GM20000 (cell line): ENCODE measurements at places on chromosomes 2 and 18.

DNA sequence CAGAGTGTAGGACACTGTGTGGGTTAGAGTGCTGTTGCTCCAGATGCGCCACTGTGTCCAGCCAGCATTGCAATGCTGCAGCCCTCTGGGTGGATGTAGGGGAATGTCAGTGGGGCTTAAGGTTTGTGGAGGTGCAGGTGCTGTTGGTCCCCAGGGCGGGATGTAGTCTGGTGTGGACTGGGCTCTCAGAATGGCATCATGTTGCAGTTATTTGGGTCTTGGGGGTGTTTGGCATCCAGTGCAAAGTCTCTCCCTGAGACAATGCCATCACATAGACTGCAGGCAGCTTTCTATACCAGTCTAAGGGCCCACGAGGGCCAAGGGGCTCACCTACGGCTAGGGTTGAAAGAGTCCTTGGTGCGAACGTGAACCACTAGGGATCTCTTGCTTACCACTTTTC lies 275.3 kb downstream of the SOX11 start:
- no peak for DNase-seq

- no peak for DNase-seq
Observed at GRCh38 chr2:151783133-151783520, 45.1 kb downstream of the ARL5A start.

GRCh38 chr18:13070460-13070859 lies 79.3 kb downstream of the CEP192 start:
- no peak for DNase-seq

- DNase-seq = no peak
Observed at GRCh38 chr18:22436136-22436535, 18.4 kb upstream of the CTAGE1 start.

DNA sequence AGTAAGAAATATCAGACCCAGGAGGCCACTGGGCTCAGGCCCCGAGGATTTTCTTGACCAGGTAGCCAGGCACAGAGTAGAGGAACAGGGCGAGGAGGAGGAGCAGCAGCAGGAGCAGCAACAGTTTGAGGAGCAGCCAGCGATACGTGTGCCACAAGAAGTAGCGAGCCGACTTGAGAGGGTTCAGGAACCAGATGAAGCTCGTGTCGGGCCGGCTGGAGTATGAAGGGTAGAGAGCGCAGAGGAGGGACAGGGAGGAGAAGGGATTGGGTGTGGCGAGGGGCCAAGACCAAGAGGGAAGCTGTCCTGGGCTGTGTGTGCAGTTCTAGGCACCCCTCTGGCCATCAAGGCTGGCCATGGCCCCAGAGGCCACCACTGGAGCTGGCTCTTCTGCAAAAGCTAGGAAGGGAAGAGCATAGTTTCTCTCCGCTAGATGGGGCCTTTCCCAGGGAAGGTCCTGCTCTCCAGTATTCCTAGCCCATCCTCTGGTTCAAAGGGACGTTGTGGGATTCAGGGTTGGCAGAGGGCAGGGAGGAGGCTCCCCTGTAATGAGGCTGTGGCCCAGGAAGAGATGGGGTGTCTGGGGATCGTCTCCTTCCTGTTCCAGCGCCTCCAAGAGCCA lies 17.8 kb downstream of the OTOF start:
- no peak for DNase-seq

GRCh38 chr18:52730972-52731619 lies 391.1 kb downstream of the DCC start:
- no peak for DNase-seq

- no peak for DNase-seq
Observed at GRCh38 chr18:38951633-38952032, 1386.0 kb upstream of the CELF4 start.

DNA sequence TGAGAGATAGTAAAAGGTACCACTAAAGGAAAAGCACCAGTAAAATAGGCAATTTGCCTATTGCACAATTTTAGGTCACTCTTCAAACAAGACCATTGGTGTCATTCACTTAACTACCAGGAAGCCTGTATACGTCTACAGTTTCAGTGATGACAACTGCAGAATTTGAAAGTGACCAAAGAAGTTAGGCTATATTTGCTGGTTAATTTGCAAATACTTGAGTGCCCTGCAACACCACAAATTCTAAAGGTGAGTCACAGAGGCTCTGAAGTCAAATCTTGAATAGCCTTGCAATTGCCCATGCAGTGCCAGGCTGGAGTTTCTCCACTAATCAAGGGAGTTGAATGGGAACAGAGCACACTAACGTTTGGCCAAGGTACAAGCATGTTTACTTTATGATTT lies 128.7 kb upstream of the CCDC68 start:
- DNase-seq = no peak

DNA sequence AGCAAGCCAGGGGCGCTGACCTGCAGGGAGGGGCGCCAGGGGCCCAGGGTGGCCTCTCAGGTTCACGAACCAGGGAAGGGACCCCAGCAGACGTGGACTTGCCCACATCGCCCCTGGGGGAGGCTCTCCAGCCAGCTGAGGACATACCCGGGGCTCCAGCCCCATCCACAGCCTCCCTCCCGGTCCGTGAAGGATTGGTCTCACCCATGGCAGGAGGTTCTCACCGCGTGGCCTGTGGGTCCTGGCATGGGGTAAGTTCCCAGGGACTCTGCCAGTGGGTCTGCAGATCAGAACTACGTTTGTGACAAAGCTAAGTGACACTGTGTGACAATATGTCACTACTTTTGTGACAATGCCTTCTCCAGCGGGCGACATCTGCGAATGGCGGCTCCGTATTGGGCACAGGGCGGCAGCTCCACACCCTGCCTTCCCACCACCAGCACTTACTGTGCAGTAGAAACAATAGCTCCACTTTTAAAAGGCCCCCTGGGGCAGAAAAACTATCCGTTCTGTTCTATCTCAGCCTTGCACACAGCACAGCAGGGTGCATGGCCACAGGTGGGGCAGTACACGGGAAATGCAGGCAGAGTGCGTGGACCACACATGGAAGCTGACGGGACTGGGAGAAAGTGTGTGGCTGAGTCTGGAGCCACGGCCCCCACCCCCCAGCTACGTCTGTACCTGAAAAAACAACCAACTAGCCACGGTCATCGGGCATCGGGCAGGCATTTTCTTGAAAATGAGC lies 65.2 kb upstream of the CTDP1 start:
- DNase-seq = no peak

DNA sequence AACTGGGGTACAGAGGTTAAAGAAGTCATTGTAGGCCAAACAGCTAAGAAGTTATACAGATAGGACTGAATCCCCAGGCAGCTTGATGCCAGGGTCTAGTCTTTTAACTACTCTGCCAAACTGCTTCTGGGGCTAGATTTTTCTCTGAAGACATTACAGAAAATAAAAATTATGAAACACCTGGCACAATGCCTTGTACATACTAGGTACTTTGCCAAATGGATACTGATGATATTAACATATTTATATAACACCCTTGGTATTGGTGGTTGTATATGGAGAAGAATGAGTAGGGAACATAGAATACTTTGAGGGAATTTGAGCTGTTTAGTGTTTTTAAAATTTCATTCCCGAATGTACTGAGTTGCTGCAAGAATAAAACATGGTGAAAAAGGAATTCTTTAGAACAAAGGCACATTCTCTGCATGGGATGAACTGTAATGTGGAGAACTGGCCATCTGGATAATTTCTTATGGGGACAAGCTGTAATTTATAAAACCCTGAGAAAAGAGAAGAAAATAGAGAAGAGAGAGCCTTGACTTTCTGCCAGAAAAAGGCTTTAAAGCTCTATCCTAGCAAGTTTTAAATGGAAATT lies 210.9 kb upstream of the TMEM200C start:
- no peak for DNase-seq

- DNase-seq = peak; percentile 22
Observed at GRCh38 chr2:175154661-175155082, 13.3 kb downstream of the ATF2 start.

- no peak for DNase-seq
Observed at GRCh38 chr2:102401456-102401855, 21.5 kb upstream of the IL18RAP start.

GRCh38 chr2:120995152-120995551 lies 259.5 kb downstream of the GLI2 start:
- no peak for DNase-seq

- no peak for DNase-seq
Observed at GRCh38 chr18:55510809-55511208, 77.2 kb downstream of the TCF4 start.

GRCh38 chr18:25672490-25672889 lies 320.5 kb upstream of the ZNF521 start:
- no peak for DNase-seq

- DNase-seq = no peak
Observed at GRCh38 chr2:176038694-176039093, 36.6 kb upstream of the LNPK start.

DNA sequence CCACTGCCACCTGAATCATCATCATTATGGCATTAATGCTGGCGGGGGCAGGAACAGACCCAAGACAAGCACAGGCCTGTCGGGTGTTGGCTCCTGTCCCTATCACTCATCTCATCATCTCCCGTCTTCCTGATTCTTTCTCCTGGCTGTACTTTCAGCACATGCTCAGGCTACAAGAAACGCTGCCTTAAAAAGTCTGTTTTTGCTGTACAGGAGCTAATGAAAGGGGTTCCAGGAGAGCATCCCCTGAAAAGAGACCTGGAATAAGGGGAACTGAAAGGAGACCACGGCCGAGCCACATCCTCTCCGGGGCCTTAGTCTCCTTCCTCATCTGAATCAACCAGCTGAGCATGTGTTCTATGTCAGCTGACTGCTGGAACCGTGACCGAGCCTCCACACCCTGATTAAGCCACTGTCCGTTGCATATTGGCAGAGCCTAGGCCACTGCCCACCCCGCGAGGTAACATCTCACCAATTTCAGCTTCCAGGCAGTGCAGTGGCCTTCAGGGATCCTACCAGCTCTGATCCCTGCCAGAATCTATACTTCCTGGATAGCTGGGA lies 62.6 kb downstream of the DNMT3A start:
- DNase-seq = peak; percentile 86
